ENCODE measurements at places on chromosomes 5 and 9.

GRCh38 chr9:72351538-72352453 lies 13.2 kb downstream of the ZFAND5 start:
- no peak for DNase-seq

GRCh38 chr5:121164632-121165031 lies 687.0 kb upstream of the FTMT start:
- DNase-seq: no peak

DNA sequence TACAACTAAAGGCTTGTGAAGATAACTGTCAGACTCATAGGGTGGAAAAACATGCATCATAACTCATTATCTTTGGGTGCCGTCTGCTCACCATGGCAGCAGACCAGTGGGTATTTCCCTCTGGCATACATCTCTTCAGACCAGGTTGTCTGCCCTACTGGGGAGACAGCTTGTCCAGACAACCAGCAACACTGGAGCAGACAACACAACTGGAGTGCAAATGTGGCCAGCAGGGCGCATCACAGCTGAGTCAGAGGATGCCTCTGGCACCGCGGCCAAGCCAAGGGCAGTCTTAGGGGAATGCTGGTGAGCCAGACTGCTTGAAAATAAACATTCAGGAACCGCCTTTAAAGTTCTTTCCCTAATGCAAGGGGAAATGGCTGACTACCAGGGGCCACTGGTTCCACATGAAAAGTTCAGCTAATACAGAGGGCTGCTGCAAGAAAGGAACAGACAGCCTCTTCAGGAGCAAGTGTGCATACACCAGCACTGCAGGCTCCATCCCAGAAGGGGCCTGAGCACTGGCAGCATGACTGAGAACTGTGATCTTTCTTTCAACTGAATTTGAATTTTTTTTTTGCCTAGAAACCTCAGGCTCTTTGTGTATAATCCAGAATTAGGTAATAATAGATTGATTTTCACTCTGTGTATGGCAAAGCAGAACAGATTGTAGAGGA lies 77.3 kb downstream of the MAMDC2 start:
- peak; percentile 7 for DNase-seq

DNA sequence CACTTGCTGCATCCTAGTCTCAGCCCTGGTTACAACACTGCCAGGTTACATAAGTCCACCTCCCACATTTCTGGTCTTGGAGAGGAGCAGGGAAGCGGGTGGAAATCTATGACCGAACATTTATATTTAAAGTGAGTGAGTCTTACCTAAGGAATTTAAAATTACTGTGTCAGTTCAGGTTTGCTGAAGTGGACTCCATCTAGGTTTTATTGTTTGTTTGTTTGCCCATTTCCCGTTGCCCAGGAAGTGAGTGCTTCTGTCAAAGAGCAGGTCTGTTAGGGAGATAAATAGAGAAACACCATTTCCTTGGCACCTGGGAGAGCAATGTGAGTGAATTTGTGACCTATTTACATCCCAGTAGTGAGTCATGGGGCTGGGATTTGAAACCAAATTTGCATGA lies 179.5 kb downstream of the KIF4B start:
- no peak for DNase-seq

DNA sequence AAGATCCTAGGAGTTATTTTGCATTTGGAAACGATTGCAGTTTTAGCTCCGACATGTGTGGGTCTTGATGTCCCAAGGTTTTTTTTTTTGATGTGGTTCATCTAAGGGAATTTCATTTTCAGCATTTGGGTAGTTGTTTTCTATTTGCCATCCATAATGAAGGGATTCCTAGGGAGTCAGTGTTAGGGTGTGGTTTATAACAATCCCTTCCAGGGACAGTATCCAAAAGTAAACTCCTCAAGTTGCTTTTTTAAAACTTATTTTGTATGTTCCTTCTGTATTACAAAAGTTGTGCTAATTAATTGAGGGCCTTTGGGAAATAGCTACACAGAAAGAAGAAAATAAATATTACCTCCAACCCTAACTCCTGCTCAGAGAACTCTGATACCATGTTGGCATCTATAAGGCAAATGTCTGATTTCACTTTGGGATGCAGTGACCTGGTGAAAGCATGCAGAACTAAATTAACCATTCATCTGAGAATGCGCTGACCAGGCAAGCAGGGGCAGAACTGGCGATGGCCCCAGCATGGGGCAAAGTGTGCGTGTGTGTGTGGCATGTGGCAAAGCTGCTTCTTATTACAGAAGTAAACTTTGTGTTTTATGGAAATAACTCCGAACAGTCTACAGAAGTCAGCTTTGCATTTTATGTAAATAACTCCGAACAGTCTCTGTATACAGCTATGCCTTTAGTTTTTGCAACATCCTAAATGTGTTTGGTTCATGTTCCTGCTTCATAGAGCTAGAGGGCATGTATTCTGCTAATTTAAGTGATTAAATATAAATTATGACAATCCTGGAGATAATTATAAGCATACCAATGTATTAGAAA lies 237.2 kb downstream of the TRPM3 start:
- no peak for DNase-seq

- peak; percentile 9 for DNase-seq
Measured at GRCh38 chr9:16871336-16872151, 1.1 kb upstream of the BNC2 start.

DNA sequence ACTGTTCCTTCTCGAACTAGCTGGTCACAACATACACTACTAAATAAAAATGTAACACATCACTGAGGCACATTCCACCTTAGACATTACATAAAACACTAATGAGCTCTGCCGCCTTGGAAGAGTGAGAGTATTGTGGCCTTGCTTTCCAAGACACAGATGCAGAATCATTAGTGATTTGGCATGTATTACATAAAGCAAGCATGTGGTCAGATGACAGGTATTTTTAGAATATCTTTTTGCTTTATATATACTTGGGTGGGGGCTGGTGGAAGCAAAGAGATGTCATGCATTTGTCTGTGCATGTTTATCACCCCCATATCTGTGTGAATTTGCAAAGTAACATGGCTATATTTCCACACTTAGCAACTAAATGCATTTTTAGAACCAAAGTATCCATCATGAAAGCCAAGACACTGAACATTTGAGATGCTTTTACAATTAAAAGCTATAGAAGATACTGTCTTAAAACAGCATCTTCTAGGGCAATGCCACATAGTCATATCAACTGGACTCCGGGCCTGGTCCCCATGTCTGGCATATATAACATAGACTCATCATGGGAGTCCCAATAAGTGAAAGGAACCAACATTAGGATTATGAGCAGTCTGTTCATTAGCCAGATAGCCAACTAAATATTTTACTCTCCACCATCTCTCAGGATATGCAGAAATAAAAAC lies 213.5 kb downstream of the MEF2C start:
- DNase-seq: no peak

DNA sequence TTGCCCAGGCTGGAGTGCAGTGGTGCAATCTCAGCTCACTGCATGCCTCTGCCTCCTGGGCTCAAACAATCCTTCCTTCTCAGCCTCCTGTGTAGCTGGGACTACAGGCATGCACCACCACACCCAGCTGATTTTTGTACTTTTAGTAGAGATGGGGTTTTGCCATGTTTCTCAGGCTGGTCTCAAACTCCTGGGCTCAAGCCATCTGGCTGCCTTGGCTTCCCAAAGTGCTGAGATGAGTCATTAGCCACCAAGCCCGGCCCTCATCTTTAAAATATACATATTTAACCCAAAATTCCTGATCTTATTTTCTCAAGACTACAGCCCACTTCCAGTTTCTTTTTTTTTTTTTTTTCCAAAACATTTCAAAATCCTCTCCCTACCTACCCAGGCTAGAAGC lies 31.7 kb upstream of the MINAR2 start:
- no peak for DNase-seq

- DNase-seq: no peak
Measured at GRCh38 chr9:74557571-74557970, 60.4 kb downstream of the RORB start.

GRCh38 chr9:68515326-68516017 lies 25.2 kb downstream of the TMEM252 start:
- no peak for DNase-seq

DNA sequence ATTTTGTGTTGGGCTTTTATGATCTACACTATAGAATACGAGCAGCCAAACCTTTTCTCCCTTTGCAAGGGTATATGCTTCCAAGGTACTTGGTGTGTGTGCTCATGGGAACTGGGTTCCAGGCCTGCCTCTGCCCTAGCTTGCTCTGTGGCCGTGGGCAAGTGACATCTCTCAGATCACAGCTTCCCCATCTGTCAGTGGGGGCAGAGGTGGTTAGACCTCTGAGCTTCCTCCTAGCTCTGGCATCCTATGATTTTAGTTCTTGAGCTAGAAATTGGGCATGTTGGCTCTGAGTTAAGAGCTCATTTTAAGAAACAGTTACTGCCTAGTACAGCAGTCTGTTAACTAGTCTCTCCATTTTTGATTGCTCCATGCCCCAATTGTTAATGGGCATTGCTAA lies 12.5 kb upstream of the CCNJL start:
- no peak for DNase-seq

DNA sequence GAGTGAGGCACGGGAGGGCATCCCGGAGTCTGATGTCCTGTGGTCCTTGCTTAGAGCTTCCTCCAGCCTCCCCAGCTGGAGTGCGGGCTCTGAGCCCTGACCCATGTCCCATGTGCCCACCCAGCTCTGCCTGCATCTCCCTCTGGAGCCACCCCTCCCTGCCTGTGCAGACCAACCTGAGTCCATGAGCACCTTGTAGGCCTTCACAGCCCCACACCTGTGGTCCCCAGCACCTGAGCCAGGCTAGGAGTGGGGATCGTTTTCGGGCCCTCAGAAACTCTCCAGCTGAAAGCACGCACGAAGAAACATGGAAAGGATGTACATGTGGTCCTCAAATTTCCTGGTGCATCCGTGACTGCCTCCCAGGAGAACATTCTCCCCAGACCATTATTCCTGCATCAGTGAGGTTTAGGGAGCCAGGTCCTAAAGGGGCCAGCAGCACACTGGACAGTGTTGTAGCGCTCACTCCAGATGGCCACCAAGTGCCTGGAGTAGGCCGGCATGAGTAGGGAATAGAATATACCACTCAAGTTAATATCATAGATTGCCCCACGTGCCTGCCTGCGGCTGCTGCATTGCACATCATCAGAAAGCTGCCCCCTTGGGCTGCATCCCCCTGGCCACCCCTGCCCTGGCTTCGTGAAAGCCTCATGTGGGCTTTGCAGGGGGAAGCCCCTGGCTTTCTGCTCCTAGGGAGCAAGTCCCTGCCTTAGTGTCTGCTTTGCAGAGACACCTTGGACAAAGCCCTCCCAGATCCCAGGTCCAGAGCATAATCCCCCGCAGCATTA lies 80.6 kb downstream of the WNK2 start:
- no peak for DNase-seq

GRCh38 chr5:133967124-133967523 lies 1.3 kb downstream of the C5orf15 start:
- DNase-seq: no peak

DNA sequence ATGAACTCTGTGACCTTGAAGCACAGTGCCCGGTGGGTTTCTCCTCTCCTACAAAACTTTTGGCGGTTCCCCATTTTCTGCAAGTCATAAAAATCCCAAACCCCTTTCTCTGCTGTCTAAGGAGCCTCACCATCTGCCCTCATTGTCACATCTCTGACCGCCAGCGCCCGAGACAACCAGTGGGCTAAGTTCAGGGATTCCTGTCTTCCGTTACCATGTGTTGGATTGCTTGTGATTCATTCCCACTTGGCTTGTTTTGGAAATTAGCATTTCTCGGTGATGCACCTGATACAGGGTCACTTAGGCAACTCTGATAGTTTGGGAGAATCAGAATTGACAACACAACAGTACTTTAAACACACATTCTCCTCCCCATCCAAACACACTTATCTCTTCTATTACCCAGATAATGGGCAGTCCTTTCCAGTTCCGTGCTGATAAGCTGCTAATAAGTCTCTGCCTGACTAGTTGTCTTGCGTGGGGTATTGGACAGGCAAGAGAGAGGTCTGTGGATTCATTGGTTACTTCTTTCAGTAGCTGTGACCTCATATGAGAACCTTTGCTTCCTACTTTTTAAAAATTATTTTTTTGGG lies 70.0 kb upstream of the KLF4 start:
- DNase-seq: no peak

DNA sequence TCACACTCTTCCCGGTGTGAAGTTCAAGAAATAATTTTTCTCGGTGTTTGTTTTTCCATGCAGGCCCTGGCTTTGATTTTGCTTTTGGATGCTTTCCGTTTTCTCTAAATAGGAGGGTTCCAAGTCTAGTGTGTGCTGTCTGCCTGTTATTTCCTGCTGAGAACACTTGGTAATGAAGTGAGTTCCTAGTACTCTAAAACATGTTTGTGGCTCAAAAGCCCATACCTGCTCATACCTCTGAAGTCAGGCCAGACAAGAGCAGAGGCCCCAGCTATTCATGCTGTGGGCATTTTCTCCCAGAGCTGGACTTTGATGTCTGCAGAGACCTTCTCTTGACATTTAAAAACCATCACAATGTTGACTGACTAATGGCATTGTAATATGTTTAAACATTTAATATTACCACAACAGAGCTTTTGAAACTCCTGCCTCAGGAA lies 211.2 kb downstream of the GOLPH3 start:
- DNase-seq: no peak

DNA sequence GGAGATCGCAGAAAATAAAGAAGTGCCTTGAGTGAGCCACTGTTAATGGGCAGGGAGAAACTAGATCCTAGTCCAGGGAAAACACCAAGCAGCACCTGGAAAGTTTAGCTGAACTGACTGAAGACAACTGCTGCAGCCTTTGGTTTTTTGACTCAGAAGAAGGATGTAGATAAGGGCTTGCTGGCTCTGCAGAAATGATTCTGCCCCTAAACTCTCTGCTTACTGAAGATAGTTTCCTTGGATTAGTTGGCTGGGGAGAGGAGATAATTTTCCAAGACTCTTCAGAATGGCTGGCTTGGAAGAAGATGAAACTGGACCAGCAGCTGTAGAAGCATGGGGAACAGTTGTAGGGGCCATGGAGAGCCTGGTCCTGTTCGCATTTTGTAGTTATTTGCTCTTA lies 471.8 kb downstream of the KDM4C start:
- DNase-seq: no peak

GRCh38 chr5:129306725-129307124 lies 153.4 kb upstream of the ADAMTS19 start:
- no peak for DNase-seq

DNA sequence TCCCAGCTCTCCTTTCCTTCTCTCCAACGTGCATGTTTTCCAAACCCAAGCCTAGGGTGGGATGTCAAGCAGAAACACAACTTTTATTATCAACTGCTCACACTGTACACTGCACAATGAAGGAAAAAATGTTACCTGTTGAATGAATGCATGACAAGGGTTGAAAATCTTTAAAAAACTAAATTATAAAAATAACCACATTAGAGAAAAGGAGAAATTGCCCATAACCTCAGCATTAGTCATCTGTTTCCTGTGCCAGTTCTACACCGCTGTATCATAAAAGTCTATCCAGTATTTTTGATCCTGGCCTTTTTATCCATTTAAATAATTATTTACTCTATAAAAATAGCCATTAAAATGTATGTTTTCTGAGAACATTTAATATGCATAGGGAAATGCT lies 101.1 kb downstream of the APBA1 start:
- no peak for DNase-seq

- peak; percentile 5 for DNase-seq
Measured at GRCh38 chr5:160269017-160269416, 39.7 kb downstream of the FABP6 start.

- no peak for DNase-seq
Measured at GRCh38 chr5:55973296-55973695, 21.5 kb downstream of the IL6ST start.

Data from stimulated activated CD4-positive, alpha-beta T cell treated with anti-CD3 and anti-CD28 coated beads, Interleukin-15, amount 100 ng/mL, for 24 hours (primary cell).